ENCODE measurements at places on chromosomes 2 and 18.
A peak's percentile ranks its signal among the peaks of the same experiment; 100 is the strongest.

DNA sequence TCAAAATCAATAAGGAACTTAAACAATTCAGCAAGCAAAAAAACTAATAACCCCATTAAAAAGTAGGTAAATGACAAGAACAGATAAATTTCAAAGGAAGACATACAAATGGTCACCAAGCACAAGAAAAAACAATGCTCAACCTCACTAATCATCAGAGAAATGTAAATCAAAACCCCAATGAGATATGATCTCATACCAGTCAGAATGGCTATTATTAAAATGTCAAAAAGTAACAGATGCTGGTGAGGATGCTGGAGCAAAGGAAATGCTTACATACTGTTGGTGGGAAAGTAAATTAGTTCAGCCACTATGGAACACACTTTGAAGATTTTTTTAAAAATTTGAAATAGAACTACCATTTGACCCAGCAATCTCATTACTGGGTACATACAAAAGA lies 538.0 kb downstream of the TMX3 start:
- no peak overlapping the region for H3K4me3 ChIP-seq
- H3K27me3 ChIP-seq = no peaks in the 10 kb centered on the region
- DNase-seq = no peak
- no peaks in the 10 kb centered on the region for H3K36me3 ChIP-seq

- no peaks in the 10 kb centered on the region for H3K27me3 ChIP-seq
- no peak overlapping the region for H3K27ac ChIP-seq
- no peaks in the 10 kb centered on the region for H3K4me1 ChIP-seq
- no peak overlapping the region for H3K4me3 ChIP-seq
- H3K36me3 ChIP-seq = no peaks in the 10 kb centered on the region
Measured at GRCh38 chr2:129763966-129764365, 215.5 kb upstream of the RAB6C start.

DNA sequence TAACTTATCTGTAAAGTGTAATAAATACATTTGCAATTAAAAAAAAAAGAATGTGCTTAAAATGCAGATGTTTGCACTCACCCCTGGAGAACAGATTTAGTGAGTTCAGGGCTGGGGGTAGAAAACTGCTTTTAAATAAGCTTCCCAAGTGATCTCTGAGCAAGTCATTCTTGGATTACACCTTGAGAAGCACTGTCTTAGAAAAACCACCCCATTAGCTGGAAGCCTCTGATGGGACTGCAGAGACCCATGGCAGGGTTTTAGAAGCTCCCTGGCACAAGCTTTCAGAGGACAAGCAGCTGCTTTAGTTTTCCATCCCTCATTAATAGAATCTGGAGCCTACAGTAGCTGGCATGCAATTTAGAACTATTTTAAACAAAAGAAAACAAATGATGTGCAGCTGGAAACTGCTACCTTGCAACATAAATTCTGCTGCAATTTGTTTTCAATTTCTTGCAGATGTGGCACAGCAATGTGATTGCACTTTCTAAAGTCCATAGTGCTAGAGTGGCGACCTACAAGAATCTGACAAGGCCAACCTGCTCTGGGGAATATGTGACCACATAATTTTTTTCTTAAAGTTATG lies 141.5 kb downstream of the CDC42EP3 start:
- no peak overlapping the region for H3K27ac ChIP-seq
- no peaks in the 10 kb centered on the region for H3K36me3 ChIP-seq
- H3K27me3 ChIP-seq = no peaks in the 10 kb centered on the region
- peaks cover 9% of the 10 kb centered on the region for H3K4me1 ChIP-seq
- H3K4me3 ChIP-seq = no peak overlapping the region

GRCh38 chr2:62686012-62686685 lies 19.4 kb upstream of the EHBP1 start:
- no peaks in the 10 kb centered on the region for H3K27me3 ChIP-seq
- H3K36me3 ChIP-seq = no peaks in the 10 kb centered on the region
- DNase-seq = no peak
- H3K27ac ChIP-seq = no peak overlapping the region

GRCh38 chr18:21449367-21450290 lies 150.9 kb downstream of the ESCO1 start:
- no peaks in the 10 kb centered on the region for H3K27me3 ChIP-seq
- H3K4me1 ChIP-seq = no peaks in the 10 kb centered on the region
- no peak overlapping the region for H3K27ac ChIP-seq

DNA sequence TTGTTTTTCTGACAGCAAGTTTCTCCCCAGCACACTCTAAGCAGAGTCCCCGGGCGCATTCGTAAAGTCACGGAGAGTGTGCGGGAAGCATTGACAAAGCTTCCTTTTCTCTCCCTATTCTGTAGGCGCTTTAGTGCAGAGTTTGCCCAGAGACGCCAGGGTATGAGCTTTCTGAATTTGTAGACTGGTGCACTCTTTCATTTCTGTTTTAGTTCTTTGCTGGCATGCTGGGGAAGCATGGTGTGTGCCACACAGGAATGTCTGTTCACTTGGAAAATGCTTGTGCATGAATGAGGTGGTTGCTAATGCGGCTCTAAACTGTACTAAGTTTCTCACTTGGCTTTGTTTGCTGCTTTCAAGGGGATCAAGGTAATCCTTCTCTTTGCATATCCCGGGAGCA lies 102.6 kb downstream of the RTN4 start:
- H3K4me3 ChIP-seq = no peak overlapping the region
- no peaks in the 10 kb centered on the region for H3K27me3 ChIP-seq
- H3K4me1 ChIP-seq = peaks cover 13% of the 10 kb centered on the region

- no peaks in the 10 kb centered on the region for H3K27me3 ChIP-seq
- peaks cover 34% of the 10 kb centered on the region for H3K36me3 ChIP-seq
- no peak for DNase-seq
- peaks cover 12% of the 10 kb centered on the region for H3K4me1 ChIP-seq
- no peak overlapping the region for H3K27ac ChIP-seq
Measured at GRCh38 chr2:161204846-161205245, 44.6 kb downstream of the TANK start.

- no peak for DNase-seq
- H3K36me3 ChIP-seq = no peaks in the 10 kb centered on the region
- no peak overlapping the region for H3K27ac ChIP-seq
- no peaks in the 10 kb centered on the region for H3K27me3 ChIP-seq
- H3K4me1 ChIP-seq = no peaks in the 10 kb centered on the region
Measured at GRCh38 chr18:58805467-58806187, 59.0 kb upstream of the ZNF532 start.

- no peaks in the 10 kb centered on the region for H3K4me1 ChIP-seq
- H3K27me3 ChIP-seq = no peaks in the 10 kb centered on the region
- no peak for DNase-seq
- H3K4me3 ChIP-seq = no peak overlapping the region
- peaks cover 6% of the 10 kb centered on the region for H3K36me3 ChIP-seq
Measured at GRCh38 chr2:63044362-63045327, 6.0 kb upstream of the OTX1 start.

- H3K4me3 ChIP-seq = no peak overlapping the region
- H3K4me1 ChIP-seq = peaks cover 7% of the 10 kb centered on the region
- DNase-seq = no peak
- no peaks in the 10 kb centered on the region for H3K27me3 ChIP-seq
- H3K36me3 ChIP-seq = no peaks in the 10 kb centered on the region
- H3K27ac ChIP-seq = no peak overlapping the region
Measured at GRCh38 chr18:43195421-43195820, 79.9 kb upstream of the RIT2 start.

GRCh38 chr2:219444566-219445091 lies 10.0 kb downstream of the SPEG start:
- H3K27me3 ChIP-seq = no peaks in the 10 kb centered on the region
- no peaks in the 10 kb centered on the region for H3K36me3 ChIP-seq
- no peak for DNase-seq
- H3K27ac ChIP-seq = peak overlapping the region; percentile 59
- peaks cover 35% of the 10 kb centered on the region for H3K4me1 ChIP-seq
- no peak overlapping the region for H3K4me3 ChIP-seq

DNA sequence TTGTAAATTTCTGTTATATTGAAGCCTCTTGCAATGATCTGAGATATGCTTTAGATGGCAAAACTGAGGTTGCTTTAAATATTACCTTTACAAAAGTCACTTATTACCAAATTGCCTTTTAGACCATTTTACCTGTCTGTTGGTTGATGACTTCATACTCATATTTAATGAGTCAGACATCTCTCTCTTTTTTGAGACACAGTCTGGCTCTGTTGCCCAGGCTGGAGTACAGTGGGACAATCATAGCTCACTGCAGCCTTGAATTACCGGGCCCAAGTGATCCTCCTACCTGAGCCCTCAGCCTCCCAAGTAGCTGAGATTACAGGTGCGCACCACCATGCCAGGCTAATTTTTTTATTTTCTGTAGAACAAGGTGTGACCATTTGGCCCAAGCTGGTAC lies 11.5 kb upstream of the PPP4R3B start:
- DNase-seq = no peak
- H3K4me1 ChIP-seq = peaks cover 6% of the 10 kb centered on the region
- no peaks in the 10 kb centered on the region for H3K27me3 ChIP-seq
- peaks cover 39% of the 10 kb centered on the region for H3K36me3 ChIP-seq
- H3K27ac ChIP-seq = no peak overlapping the region
- H3K4me3 ChIP-seq = no peak overlapping the region

- DNase-seq = no peak
- H3K4me3 ChIP-seq = no peak overlapping the region
- no peak overlapping the region for H3K27ac ChIP-seq
- H3K36me3 ChIP-seq = no peaks in the 10 kb centered on the region
Measured at GRCh38 chr18:57430079-57431001, 4.8 kb upstream of the ONECUT2 start.
